Heart right ventricle (tissue), 16 donors: ENCODE measurements at places on chromosomes 1 and 21.

- no peaks in the 10 kb centered on the region for H3K27me3 ChIP-seq
- H3K27ac ChIP-seq, result no peak overlapping the region
- H3K4me1 ChIP-seq, result no peaks in the 10 kb centered on the region
- no peak overlapping the region for H3K4me3 ChIP-seq
- DNase-seq, result no peak
- no peaks in the 10 kb centered on the region for H3K36me3 ChIP-seq
Measured at GRCh38 chr1:230781594-230781993, 34.4 kb downstream of the CAPN9 start.

DNA sequence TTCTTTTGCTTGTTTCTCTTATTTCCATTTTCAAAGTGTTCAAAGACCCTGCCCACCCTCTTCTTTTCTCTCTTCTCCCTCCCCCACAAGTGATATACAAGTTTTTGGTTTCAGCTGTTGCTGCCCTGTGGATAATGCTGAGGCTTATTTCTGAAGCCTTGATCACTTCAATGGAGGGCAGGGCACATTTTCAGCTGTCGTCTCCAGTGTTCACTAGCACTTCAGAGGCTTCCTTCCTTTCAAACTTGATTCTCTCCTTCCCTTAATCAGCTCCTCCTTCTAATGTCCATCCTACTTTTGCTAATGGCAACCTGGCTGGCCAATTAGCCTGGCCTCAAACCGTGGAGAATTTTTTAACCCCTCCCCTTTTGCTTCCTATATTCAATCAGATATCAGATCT, 435.7 kb upstream of the RUNX1 start:
- no peak for DNase-seq
- no peaks in the 10 kb centered on the region for H3K4me1 ChIP-seq
- H3K27ac ChIP-seq, result no peak overlapping the region

- H3K36me3 ChIP-seq, result no peaks in the 10 kb centered on the region
- no peak for DNase-seq
- no peak overlapping the region for H3K27ac ChIP-seq
- H3K4me1 ChIP-seq, result peaks cover 11% of the 10 kb centered on the region
Measured at GRCh38 chr1:156086256-156086662, 4.0 kb upstream of the MEX3A start.

DNA sequence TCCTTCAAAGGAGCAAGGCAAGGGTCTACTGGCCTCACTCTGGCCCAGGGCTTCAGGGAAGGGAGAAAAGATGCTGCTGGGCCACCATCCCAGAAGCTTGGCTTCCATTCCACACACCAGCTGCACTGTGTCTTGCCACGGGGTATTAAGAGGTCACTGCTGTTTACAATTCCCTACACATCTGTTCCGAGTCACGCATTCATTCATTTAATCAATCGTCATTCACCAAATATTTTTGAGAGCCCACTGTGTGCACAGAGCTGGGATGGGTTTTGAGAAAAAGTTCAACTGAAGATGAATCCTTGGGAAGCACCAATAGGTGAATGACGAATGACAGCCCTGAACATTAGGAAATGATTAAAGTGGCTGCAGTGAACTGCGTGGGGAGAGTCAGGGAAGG, 101.7 kb downstream of the NAV1 start:
- no peaks in the 10 kb centered on the region for H3K36me3 ChIP-seq
- no peaks in the 10 kb centered on the region for H3K27me3 ChIP-seq
- H3K4me1 ChIP-seq, result peaks cover 66% of the 10 kb centered on the region
- H3K27ac ChIP-seq, result peak overlapping the region; percentile 72

- peaks cover 10% of the 10 kb centered on the region for H3K4me1 ChIP-seq
- DNase-seq, result peak; percentile 38
- no peaks in the 10 kb centered on the region for H3K36me3 ChIP-seq
- peaks cover 63% of the 10 kb centered on the region for H3K27me3 ChIP-seq
- H3K27ac ChIP-seq, result no peak within 1 kb of the TSS
Measured at GRCh38 chr1:201282931-201283829, at the start of gene PKP1. TSS of gene PKP1 (plus strand) at chr1:201283506. CDS start at chr1:201283703, 197 bp downstream.

- H3K4me3 ChIP-seq, result no peak overlapping the region
- no peak overlapping the region for H3K27ac ChIP-seq
- H3K36me3 ChIP-seq, result no peaks in the 10 kb centered on the region
- H3K4me1 ChIP-seq, result no peaks in the 10 kb centered on the region
Measured at GRCh38 chr21:43619856-43620255, 39.4 kb downstream of the HSF2BP start.

GRCh38 chr1:70517444-70517843, 106.4 kb downstream of the CTH start:
- H3K4me1 ChIP-seq, result no peaks in the 10 kb centered on the region
- H3K27ac ChIP-seq, result no peak overlapping the region
- no peak overlapping the region for H3K4me3 ChIP-seq
- H3K27me3 ChIP-seq, result no peaks in the 10 kb centered on the region
- DNase-seq, result no peak
- H3K36me3 ChIP-seq, result no peaks in the 10 kb centered on the region
